T-helper 2 cell (primary cell): ENCODE measurements at places on chromosomes 2 and 18.

DNA sequence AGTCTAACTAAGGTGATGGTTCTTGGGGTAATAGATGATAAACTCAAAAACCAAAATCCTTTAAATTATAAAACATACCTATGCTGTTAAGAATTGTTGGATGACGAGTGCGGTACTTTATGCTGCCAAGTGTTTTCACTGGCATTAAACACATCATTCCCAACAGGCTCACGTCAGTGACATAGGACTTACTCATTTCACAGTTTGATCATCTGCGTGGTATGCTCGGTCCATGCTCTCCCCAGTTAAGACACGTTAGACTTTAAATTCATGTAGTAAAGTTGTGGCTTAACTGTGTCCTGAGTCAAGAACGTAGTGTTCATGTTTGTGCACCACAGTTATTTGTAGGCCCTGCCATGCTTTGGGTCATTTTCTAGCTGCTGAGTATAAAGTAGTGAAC is 125.6 kb upstream of the MYT1L start:
- DNase-seq = no peak

- no peak for DNase-seq
Observed at GRCh38 chr2:158998551-158999248, 30.3 kb downstream of the TANC1 start.

- no peak for DNase-seq
Observed at GRCh38 chr18:46738491-46738890, 18.4 kb downstream of the ST8SIA5 start.

GRCh38 chr2:55112229-55113031 is 62.2 kb upstream of the RTN4 start:
- no peak for DNase-seq

DNA sequence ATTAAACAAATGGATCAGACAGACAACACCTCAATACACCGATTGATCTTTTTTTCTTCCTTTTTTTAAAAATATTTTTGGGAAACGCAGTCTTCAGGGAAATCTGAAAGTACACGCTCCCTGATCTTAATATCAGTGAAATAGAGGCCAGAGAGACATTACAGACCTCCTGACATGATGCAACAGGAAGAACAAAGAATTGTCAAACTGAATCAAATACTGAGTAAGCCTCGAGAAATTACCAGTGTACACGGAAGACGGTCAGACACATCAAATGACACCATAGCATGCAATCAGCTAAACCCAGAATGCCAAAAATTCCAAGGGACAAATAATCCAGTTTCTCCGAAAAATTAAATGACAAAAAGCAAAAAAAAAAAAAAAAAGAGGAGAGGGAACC is 80.2 kb upstream of the NFU1 start:
- no peak for DNase-seq

DNA sequence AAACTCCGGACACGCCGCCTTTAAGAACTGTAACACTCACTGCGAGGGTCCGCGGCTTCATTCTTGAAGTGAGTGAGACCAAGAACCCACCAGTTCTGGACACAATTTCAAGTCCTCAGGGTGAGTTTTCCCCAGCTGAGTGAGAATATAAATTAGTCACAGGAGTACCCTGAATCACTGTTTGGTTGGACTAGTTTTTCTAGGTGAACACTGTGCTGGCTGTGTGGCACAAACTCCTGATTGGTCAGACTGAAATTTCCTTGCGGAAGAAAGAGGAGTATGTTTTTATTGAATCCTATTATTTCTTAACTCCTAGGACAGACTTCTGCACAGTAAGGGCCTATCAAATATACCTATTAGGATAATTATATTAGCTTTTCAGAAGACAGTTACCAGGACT is 288.1 kb upstream of the UBE2E3 start:
- DNase-seq = no peak

- no peak for DNase-seq
Observed at GRCh38 chr2:67213677-67214402, 183.3 kb upstream of the ETAA1 start.
